ENCODE measurements at places on chromosomes 4 and X.

GRCh38 chr4:138565576-138565975 lies 323.4 kb upstream of the SLC7A11 start:
- no peak for DNase-seq

DNA sequence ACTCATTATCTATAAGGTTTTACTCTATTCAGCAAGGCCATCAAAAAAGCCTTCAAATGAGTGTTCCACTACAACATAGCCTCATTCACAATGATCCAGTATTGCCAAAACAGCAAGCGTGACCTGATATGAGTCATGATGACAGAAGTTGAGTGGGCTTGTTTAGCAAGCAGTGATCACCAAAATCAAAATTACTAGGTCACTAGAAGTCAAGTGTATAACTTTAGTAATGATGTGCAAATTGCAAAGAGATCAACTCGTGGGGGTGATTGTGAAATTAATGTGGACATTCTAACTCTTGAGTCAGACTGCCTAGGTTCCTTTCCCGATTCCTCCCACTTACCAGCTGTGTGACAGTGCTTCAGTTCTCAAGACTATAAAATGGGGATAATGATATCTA lies 124.5 kb downstream of the CHM start:
- peak; percentile 51 for DNase-seq

GRCh38 chrX:85114776-85115175 lies 111.1 kb downstream of the APOOL start:
- DNase-seq: no peak

GRCh38 chr4:89134775-89135319 lies 23.5 kb downstream of the TIGD2 start:
- DNase-seq: peak; percentile 62

DNA sequence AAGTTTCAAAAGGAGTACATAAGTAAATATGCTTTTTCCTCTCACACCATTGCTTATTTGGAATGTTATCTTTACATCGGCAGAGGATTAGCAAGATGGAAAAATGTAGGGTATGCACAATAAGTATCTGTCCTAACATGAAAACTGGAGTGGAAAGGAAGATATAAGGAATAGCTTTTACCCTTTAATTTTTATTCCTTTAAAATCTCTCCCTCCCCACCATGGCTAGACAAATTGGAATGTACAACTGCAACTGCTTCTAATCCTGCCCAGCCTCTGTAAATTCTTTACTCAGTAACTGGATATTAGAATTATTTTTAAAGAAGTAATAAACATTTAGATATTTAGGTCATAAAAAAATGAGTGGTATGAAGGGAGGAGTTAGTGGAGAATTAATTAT lies 171.5 kb downstream of the PCDH18 start:
- no peak for DNase-seq

GRCh38 chrX:20693078-20693477 lies 426.4 kb upstream of the RPS6KA3 start:
- DNase-seq: no peak

DNA sequence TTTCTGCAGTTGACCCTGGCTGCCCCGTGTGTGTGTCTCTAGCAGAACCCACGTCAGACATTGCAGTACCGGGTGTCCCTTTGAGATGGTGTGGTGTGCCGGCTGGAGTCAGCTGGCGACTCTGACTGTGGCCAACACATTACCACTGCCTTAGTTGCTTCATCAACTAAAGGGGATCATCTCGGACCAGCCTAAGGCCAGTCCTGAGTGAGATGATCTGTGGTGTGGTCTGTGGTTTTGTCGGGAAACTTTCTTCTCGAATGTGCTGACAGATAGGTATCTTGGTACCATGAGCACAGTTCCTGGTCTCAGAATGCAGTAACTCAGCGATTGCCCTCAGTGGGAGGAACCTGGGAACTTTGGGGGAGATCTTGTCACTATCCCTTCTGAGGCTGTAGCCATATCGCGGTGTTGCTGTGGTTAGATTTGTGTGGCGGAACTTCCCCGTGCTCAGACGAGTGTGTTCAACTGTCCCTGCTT lies 15.8 kb downstream of the TBC1D14 start:
- no peak for DNase-seq

DNA sequence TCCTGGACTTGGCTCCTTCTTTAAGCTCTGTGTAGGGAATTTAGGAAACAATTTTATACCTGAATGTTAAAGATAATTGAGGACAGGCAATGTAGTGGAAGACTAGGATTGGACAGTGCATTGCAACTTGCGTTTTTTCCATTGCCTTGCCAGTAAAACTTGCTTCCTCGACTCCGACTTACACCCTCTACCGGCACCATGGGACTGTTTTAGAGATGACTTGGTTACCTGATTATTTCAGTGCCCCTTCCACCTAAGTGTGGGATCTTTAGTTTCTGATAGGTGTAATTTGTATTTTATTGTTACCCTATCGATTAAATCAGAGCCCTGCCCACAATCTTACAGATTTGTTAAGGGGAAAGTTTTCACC lies 1.2 kb downstream of the PRPS1 start:
- DNase-seq: no peak

GRCh38 chr4:189001283-189001970 lies 862.2 kb downstream of the TRIML1 start:
- no peak for DNase-seq

DNA sequence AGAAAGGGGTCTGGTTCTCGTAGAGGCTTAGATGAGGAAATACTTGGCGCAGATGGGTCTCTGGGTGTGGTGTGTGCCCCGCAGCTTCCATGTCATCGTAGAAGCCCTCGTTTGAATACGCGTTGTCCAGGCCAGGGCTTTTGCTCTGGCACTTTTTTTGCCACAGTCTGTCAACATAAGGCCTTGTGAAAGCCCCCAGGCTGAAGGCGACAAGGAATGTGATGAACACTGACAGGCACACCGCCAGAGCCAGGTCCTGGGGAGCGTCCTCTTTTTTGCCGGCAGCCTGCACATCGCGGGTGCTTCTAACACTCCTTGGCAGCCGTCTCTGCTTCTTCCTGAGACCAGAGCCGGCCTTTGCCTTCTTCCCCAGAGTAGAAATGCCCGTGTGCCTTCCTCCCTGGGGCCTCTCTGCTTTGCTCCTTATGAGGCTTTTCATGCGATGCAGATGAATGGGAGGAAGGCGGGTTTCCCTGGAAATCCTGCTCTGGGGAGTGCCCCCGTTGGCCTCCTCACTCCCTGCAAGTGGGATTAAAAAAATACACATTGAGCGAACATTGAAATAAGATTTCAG lies 24.4 kb downstream of the LRRC66 start:
- no peak for DNase-seq

DNA sequence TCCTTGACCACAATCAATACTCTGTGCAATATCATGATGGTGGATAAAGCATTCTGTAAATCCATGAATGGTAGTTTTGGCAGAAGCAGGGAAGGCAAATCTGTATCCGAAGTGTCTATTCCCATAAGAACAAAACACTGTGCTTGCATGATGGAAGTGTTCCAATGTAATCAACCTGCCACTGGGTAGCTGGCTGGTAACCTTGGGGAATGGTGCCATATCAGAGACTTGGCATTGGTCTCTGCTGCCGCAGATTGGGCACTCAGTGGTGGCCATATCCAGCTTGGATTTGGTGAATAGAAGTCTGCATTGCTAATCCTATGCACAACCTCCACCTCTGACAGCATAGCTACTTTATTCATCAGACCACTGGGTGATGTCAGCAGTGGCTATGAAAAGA lies 114.3 kb upstream of the EMCN start:
- no peak for DNase-seq

- no peak for DNase-seq
These were observed 689 bp upstream of the DCHS2 start for GRCh38 chr4:154492288-154492687.

DNA sequence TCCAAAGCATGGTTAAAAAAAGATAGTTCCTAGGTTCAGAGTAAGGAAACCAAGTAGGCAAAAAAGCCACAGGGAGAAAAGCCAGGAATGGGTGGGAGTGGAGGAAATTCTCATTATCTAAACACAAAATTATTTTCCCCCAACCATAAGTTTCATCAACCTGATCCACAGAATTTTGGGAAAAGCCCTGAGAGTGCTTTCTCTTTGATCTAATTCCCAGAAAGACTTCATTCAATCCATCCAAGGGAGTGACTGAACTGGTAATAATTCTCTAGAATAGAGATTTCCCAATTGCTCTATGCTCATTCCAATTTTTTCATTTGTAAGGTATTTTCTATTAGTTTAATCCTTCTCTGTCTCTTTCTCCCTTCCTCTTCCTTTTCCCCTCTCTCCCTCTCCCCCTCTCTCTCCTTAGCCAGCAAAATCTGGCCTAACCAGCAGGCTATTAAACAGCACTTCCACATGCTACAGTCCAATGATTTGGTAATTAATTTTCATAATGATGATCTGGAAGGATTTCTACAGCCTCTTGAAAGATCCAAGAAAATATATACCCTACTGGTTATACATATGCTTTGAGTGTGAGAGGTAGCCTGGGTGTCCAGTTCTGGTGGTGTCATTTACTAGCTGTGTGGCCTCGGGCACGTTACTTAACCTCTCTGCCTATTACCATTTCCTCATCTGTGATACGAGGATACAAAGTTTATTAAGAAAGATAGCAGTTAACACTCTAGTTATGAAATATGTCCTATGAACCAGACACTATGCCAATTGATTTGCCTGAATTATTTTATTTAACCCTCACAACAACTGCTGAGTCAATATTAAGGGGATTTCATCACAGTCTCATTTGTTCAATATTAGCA lies 251.5 kb upstream of the RASGEF1B start:
- no peak for DNase-seq

DNA sequence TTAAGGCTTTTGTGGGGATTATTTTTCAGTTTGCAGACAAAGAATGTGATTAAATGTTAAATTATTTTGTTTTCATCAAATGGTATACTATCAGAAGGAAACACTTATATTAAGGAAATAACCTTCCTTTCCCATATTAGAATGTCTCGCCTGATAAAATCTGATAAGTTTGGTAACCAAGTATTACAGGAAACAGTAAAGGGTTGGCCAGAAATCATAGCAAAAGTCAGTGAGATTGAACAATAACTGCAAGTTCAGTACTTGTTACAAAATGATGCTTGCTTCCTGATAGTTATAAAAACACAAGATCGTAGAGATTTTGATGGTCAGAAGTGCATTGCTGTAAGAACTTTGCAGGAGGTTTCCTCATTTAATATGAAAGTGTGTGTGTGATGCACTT lies 40.5 kb downstream of the FABP2 start:
- no peak for DNase-seq

DNA sequence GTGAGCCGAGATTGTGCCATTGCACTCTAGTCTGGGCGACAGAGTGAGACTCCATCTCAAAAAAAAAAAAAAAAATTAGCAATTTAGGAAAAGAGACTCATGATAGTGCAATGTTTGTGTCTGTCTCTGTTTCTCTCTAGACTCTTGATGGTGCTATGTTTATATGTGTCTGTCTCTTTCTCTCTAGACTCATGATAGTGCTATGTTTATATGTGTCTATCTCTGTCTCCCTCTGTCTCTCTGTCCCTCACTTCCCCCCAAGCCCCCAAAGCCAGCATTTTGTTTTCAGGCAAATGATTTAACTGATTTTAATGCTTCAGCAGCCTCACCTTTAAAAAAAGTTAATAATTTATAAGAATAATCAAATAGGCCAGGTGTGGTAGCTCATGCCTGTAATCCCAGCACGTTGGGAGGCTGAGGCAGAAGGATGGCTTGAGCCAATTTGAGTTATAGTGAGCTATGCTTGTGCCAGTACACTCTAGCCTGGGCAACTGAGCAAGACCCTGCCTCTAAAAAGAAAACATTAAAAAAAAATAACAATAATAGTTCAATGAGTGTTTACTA lies 6.9 kb downstream of the MOB1B start:
- DNase-seq: no peak

- no peak for DNase-seq
These were observed 78.2 kb downstream of the EPHA5 start for GRCh38 chr4:65592089-65592488.

DNA sequence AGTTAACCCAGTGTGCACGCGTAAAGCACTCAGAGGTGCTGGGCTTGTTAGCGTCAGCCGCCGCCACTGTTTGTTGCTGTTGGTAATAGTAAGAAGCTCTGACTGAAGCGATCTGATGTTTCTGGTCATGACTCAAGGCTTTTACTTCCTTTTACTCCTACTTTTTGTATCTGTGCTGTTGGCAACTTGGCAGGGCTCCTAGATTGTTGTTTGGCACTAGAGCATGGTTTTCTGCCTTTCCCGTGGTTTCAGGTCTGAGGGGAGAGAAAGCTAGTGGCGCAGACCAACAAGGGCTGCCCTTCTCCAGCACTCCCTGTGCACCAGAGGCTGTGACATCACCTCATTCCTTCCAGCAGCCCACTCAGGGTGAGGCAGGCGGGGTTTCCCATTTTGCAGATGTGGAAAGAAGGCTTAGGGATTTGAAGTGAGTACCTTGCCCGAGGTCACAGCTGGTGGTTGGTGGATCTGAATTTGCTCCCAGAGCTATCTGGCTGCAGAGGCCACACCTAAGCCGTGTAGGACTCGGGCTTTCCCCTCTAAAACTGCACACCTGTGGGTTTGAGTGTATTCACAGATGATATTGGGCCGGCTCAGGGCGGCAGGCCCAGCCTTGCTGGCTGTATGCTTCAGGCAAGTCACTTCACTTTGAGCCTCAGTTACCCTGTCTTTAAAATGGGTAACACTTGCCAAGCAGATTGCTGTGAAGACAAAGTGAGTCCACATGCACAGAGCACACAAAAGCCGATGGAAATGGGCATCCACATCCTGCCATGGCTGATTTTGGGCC lies 51.2 kb upstream of the TADA2B start:
- DNase-seq: peak; percentile 82

GRCh38 chrX:55767100-55767499 lies 49.6 kb downstream of the RRAGB start:
- DNase-seq: no peak

DNA sequence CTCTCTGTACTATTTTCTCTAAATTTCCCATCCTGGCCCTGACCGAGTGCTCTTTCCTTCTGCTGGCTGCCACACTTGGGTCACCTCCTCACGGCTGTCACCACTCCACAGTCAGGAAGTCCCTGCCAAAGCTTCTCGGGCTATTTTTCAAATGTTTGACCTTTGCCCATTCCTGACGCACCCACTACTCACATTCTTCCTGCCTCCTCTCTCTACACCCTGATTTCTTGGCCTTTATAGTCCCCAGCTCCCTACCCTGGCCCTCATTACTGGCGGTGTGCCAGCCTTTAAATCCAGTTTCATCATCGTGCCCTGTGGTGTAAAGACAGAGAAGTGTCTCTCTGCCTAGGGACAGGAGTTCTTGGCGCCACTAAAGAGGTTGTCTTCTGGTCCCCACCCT lies 46.4 kb upstream of the GATB start:
- DNase-seq: no peak

- no peak for DNase-seq
These were observed 156.4 kb downstream of the AMELX start for GRCh38 chrX:11449613-11450012.
